Hair follicle dermal papilla cell (primary cell): ENCODE measurements at places on chromosomes 11 and 22. TPM values are rescaled to one million over a fixed set of nuclear protein-coding genes. Genes with fewer than 3 reads are reported as not detected.

The TYR gene
- 0.16 TPM in 1 of 2 replicates, not detected in the other for total RNA-seq

The CELF1 gene
- total RNA-seq: 115 and 140 TPM in 2 replicates

The CYB5R2 gene
- total RNA-seq: 22.6 and 27.1 TPM in 2 replicates

The PGR gene
- total RNA-seq: 3.2 and 3.6 TPM in 2 replicates

The CCDC89 gene
- 2.6 and 3.9 TPM in 2 replicates for total RNA-seq

The MYRF gene
- 0.24 and 0.32 TPM in 2 replicates for total RNA-seq

The DDIAS gene
- total RNA-seq: 0.73 and 1.8 TPM in 2 replicates

The RCOR2 gene
- total RNA-seq: 1.6 and 2.1 TPM in 2 replicates

The GPR137 gene
- 11.1 and 13.5 TPM in 2 replicates for total RNA-seq

The POU2AF3 gene
- not detected in 2 replicates for total RNA-seq

The EXPH5 gene
- total RNA-seq: 2.8 and 3.4 TPM in 2 replicates

The NXPE2 gene
- 0.12 and 0.16 TPM in 2 replicates for total RNA-seq

The POU2AF1 gene
- total RNA-seq: under 0.01 TPM in 1 of 2 replicates, not detected in the other

The OR8J1 gene
- not detected in 2 replicates for total RNA-seq

The LRRC56 gene
- 0.65 and 0.85 TPM in 2 replicates for total RNA-seq
